ENCODE measurements at places on chromosomes 4 and X.

DNA sequence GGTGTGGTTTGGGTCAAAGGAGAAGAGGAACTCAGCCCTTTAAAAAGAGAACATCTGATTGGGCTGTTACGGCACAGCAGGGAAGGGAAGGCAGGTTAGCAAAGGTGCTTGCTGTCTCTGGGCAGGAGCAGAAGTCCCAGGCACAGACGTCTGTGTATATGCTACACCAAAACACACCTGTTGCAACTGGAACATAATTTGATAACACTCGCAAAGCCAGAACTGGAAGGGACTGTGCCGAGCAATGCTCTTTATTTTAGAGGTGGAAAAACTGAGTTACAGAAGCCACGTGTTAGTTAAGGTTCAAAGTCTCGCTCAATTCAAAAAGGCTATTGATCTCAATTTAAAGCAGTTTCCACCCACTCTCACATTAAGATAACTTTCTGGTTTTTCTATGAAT, 2.2 kb upstream of the FAM114A1 start:
- DNase-seq: no peak

- DNase-seq: no peak
Measured at GRCh38 chr4:153904011-153904410, 115.1 kb upstream of the SFRP2 start.

DNA sequence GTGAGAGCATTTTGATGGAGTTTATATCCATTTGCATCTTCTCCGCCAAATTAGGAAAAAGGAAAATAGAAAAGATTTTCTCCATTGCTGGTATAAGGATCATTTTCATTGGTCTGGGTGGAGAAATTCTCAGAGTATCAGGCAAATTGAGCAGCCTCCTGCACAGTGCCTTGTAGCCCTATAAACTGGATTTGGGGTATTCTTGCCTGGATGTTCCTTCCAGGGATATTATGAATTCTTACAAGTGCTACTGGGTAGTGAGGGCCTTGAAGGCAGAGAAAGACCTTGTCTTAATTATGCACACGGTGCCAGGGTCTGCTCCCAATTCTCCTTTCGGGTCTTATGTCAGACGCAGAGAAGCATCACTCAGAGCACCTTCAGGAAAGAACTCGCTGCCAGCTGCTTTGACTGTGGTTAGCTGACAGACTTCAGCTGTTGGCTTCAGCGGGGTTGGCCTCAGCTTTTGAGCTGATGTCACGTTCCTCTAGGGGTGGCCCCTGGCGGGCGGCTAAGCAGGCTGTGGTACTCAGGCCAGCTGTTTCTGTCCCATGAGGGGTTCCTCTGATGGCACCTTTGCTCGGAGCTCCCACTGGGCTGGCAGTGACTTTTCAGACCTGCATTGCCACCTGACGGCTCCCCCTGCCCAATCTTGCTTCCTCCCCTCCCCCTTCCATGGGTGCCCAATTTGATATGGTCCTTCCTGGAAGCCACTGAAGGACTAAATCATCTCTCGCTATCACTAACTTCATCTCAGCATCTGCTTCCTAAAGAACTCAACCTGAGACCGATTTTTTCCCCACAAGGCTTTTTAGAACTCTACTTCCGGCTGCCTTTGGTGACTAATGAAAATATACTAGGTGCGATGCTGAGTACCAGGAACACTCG, 519.5 kb downstream of the BCOR start:
- DNase-seq: no peak

DNA sequence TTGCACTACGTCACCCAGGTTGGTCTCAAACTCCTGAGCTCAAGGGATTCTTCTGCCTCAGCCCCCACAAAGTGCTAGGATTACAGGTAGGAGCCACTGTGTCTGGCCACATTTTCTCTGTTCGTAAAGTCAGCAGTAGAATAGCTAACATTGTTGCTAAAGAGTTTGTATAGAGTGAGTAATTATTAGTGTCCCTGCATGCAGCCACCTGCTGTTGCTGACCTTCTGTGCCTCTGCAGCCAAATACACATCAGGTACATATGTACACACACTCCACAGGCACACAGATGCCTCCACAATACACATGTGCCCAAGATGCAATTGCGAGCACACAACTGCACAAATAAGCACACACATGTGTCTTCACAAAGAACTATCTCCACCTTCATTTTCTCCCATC, 10.9 kb downstream of the DRD5 start:
- DNase-seq: no peak

- DNase-seq: no peak
Measured at GRCh38 chr4:101331017-101331416, 16.3 kb downstream of the PPP3CA start.

- no peak for DNase-seq
Measured at GRCh38 chr4:79854856-79855502, 218.1 kb downstream of the ANTXR2 start.

GRCh38 chrX:123740006-123740405, 7.2 kb upstream of the THOC2 start:
- DNase-seq: no peak

DNA sequence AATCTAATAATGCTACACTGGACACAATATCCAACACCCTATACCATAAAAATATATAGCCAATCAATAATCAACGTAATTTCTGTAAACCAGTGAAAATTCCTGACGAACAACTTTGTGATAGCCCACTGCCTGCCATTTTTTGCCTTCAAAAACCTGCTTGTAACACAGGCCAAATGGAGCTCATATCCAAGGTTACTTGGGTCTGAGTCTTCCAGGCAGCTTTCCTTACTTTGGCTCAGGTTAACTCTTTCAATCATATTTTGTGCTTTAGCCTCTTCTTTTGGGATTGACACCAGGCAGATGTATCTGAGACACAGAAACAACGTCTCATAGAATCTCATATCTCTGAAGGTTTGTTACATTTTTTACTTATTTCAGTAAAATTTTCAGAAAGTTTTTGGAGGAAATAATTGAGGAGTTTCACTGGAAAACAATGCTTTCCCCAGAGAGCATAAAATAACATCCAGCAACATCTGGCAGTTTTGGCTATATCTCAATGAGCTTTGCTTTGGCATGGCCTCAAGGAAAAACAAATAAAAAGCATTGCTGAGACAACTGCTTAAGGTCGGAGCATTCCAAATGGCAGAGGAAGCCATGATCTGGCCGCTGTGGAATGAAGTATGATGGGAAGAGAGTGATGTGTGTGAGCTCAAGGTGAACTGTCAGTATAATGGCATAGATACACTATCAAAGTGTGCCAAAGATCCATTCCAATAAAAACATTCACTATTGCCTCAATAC, 162.9 kb upstream of the SPIN4 start:
- peak; percentile 46 for DNase-seq

DNA sequence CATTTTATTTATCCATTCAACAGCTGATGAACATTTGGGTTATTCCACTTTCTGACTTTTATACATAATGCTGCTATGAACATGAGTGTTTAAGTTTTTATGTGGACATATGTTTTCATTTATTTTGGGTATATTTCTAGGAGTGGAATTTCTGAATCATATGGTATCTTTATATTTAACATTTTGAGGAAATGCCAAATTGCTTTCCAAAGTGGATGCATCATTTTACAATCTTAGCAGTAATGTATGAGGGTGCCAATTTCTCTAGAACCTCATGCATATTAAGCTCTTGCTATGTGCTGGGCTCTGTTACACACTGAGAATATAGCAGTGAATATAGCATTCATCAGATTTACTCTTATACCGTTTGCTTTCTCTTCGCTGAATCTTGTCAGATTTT, 983.7 kb downstream of the STIM2 start:
- no peak for DNase-seq

GRCh38 chr4:168759959-168760527, 250.0 kb downstream of the CBR4 start:
- DNase-seq: no peak

DNA sequence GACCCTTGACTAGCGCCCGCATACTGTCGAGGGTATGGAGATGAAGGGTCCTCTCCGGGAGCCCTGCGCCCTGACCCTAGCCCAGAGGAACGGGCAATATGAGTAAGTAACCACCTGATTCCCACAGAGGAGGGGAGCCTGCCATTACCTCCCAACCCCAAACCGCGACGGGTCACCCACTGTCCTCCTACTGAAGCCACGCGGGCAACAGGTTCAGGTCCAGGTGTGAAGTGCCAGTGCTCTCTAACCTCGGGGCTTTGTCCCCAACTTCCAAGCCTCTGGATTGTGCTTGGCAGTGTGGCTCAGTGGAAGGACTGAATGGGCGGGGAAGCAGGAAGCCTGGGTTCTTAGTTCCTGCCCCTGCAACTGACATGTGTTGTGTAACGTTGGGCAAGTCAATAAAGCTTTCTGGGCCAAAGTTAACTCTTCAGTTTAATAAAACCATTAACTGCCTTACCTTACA, 694 bp downstream of the OCRL start:
- DNase-seq: no peak

- no peak for DNase-seq
Measured at GRCh38 chr4:7338876-7339623, 95.7 kb downstream of the PSAPL1 start.

- DNase-seq: no peak
Measured at GRCh38 chr4:169715826-169716225, 41.9 kb downstream of the HPF1 start.

GRCh38 chr4:84957514-84958420, 8.7 kb downstream of the WDFY3 start:
- no peak for DNase-seq

DNA sequence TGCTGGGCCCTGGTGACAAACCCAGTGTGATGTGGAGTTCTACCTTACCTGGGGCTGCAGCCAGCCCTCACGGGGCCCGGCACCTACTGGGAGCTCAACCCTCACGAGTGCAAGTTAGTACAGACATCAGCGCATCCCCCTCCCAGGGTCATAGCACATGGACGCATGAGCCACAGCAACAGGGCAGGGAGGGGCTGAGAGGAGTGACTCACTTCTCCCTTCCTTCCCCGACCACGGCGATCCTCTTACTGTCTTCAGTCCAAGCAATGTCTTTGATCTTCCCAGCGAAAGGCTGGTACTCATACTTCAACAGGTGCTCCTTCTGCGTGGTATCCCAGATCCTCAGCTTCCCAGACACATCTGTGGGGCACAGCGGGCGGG, 17.8 kb downstream of the WDR1 start:
- DNase-seq: no peak

- no peak for DNase-seq
Measured at GRCh38 chrX:72330131-72330530, 24.4 kb upstream of the CITED1 start.

- DNase-seq: no peak
Measured at GRCh38 chr4:3729188-3729881, 36.9 kb upstream of the ADRA2C start.

- peak; percentile 76 for DNase-seq
Measured at GRCh38 chr4:156968479-156968984, 3.1 kb downstream of the PDGFC start.

DNA sequence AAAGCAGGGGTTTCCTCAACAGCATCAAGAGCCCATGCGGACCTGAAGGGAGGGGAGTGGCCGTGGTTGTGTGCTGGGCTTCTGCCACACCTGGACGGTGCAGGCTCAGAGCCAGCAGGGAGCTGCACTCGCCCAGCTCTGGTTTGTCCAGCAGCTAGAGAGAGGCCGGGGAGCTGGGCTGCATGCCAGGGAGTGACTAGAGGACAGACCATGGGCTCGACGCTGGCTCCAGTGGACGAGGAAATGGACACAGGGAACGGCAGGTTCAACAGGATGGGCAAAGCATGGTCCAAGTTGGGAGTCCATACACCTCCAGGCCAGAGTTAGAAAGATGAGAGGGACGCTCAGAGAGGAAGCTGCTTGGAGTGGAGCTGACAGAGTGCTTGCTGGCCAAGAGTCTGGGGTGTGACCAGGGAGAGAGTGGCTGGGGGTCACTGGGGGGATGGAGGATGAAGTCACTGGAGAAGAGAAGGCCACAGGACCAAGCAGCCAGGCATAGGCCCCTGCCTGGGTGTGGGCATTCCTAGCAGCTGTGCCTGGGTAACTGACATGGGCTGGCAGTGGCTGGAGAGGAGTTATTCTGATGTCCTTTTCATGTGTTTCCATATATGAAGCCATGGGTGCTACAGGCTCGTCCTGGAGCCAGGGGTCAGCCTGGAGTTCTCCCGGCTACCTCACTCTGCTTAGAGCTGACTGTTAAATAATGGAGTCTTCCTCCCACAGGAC, 42.8 kb downstream of the HTT-AS start:
- DNase-seq: no peak

- peak; percentile 65 for DNase-seq
Measured at GRCh38 chrX:119753639-119754257, 4.6 kb upstream of the SOWAHD start.

DNA sequence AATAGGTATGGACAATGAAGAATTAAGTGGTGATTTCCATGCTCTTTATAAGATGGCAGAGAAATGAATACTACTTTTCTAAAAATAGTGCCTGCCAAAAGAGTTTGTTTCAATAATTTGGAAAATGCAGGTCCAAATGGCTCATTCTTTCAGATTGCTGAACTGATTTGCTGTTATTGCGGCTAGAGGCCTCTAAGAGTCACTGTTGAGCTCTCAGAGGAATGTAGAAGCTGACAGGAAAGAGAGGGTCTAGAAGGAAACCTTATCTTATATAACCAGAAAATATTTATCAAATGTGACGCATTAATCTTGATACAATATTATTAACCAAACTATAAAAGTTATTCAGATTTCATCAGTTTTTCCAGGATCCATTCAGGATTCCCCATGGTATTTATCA, 65.7 kb upstream of the PAGE1 start:
- DNase-seq: no peak

- DNase-seq: no peak
Measured at GRCh38 chrX:78106651-78106986, 2.6 kb downstream of the PGK1 start.

DNA sequence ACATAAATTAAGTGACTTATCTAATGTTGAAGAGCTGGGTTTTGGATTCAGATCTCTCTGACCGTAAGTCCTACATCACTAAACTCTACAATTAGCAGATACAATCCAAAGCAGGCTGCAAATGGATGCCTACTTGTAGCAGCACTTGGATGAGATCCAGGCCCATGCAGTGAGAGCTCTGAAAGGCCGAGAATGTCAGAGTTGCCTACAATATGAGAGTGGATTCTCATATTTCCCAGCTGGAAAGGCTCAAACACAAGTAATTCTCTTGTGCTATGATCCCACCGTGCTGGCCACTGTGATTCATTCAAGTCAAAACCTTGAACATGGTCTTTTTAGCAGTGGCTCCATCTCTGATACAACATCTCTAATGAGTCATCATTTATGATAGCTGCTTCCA, 125.4 kb upstream of the CHRDL1 start:
- DNase-seq: no peak

- DNase-seq: no peak
Measured at GRCh38 chr4:140242357-140243277, 88.6 kb upstream of the MAML3 start.

GRCh38 chrX:13700380-13700779, 11.5 kb downstream of the RAB9A start:
- no peak for DNase-seq
